ENCODE measurements at places on chromosomes 4 and X.

- no peak for DNase-seq
Measured at GRCh38 chr4:139809757-139810140, 144.1 kb downstream of the MGST2 start.

DNA sequence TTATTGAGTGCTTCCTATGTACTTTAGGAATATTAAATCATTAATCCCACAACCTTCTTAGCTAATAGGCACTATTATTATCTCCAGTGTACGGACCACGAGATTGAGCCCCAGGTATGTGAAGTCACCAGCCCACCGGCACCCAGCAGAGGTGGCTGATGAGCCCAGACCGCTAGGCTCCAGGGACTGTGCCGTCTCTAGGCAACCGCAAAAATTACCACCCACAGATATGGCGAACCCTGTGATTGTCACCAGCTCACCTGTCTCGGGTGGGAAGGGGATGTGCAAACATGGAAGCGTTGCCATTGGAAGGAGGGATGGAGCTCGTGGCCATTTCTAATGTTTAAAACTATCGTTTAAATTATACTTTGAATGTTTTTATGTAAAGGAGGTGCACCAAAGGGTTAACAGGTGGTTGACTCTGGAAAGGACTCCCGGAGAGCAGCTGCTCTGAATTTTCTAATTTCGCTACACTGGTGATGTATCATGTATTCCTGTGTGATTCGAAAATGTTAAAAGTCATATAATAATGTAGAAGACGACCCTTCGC is 21.0 kb upstream of the JAKMIP1 start:
- peak; percentile 6 for DNase-seq

- DNase-seq: no peak
Measured at GRCh38 chrX:32010212-32010611, 938.4 kb upstream of the FTHL17 start.

GRCh38 chrX:9593756-9594155 is 128.9 kb downstream of the TBL1X start:
- DNase-seq: no peak

GRCh38 chr4:61350932-61351331 is 150.8 kb downstream of the ADGRL3 start:
- no peak for DNase-seq
